Mammary epithelial cell (primary cell): ENCODE measurements at places on chromosomes 2 and 18.

- DNase-seq: no peak
Observed at GRCh38 chr18:69387186-69387585, 13.5 kb upstream of the DOK6 start.

DNA sequence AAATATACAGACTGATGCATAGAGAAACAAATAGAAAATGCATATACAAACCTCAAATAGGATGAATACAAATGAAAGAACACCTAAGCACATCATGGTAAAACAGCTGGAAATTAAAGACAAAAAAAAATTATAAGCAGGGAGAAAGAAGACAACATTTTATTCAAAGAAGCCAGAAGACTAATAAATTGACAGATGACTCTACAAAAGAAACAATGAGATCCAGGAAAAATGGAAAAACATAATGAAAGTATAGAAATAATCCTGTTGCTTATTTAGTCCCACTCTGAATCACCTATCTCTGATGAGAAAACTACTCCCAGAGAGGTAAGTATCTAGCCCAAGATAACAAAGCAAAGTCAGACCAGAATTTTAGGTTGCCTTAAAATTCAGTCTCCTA is 143.4 kb downstream of the RBM43 start:
- no peak for DNase-seq

DNA sequence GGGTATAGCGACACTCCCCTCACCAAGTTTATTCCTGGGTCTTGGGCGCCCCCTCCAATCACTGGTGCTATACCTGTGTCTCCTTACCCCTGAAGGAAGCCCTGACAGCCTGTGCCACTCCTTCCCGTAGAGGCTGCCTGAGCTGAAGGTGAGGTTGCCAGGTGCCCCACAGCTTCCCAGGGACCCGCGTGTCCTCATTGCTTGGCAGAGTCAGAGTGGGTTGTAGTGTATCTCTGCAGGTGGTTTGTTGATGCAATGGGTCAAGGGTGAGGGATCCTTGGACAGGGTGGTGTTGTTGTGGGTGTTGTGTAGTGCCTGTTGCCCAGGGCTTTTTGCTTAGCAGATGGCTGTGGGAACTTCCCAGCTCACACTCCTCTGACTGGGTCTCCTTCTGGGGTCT is 438.7 kb upstream of the FSIP2 start:
- DNase-seq: no peak

DNA sequence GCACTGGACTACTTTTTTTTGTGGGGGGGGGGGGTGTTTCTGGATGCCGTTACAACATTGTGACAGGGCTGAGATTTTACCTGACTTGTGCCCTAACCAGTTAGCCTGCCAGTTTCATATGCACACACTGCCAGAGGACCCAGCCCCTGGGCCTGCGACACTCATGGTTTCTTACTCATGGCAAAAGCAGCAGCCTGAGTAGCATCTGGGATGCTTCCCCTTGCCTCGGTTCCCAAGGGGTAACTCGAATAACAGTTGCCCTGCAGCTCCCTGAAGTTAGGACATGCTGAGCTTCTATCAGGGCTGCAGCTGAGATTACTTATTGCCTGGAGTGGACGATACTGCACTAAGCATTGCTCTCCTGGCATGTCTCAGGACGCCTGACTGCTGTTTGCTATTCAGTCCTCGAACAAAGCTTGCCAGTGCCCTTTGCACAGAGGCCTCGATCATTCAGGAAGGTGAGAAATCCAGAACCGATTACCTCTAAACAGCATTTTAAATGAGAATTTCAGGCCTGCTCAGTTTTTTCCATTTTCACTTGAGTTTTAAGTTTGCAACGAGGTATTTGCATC is 47.9 kb downstream of the TRPM8 start:
- no peak for DNase-seq

DNA sequence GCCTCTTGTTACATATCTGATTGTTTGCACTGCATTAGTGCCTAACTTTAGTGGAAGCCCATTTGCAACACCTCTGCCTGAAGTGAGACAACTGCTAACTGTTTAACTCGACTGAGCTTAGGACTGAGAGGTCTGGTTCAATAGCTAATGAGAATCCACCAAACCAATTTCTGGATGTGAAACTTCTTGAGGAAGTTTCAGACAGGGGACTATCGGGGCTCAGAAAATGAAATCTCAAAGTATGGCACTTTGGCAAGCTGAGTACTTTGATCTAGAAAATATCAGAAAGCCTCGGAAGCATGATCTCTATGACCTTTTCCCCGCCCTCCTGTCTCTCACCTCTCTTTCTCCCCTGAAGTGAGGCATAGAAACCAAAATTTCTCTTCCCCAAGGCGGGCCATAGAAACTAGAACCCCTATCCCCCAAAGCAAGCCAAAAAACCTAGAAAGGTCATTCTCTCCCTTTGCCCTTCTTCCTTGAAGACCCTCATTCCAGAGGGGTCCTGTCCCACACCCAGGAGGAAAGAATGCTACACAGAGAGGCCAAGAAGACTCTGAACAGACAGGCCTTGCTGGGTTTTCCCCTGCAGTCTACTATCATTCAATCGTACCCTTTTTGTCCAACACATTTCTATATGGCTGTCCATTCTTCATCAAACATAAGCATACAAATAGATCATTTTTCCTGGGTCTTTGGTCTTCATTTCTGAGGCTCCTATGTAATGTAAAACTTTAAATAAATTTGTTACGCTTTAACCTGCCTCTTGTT is 69.6 kb upstream of the CREB1 start:
- DNase-seq: no peak

DNA sequence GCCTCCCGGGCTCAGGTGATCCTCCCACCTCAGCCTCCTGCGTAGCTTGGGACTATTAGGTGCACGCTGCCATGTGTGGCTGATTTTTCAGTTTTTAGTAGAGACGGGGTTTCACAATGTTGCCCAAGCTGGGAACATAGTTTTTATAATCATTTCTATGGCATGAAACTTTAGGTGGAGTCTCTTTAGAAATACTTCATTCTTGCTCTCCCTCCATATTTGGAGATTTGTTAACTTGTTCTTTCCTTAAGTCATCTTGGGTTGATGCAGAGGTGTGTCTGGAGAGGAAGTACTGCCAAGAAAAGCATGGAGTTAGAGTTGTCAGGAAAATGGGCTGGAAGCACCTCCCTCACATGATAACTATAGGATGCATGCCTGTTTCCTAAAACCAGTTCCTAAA is 17.4 kb downstream of the ZNF532 start:
- no peak for DNase-seq

- DNase-seq: no peak
Observed at GRCh38 chr2:173358616-173359015, 3.9 kb downstream of the CDCA7 start.

- peak; percentile 81 for DNase-seq
Observed at GRCh38 chr2:67879586-67880290, 183.1 kb downstream of the C1D start.

- no peak for DNase-seq
Observed at GRCh38 chr2:149188291-149188690, 142.1 kb upstream of the LYPD6 start.

DNA sequence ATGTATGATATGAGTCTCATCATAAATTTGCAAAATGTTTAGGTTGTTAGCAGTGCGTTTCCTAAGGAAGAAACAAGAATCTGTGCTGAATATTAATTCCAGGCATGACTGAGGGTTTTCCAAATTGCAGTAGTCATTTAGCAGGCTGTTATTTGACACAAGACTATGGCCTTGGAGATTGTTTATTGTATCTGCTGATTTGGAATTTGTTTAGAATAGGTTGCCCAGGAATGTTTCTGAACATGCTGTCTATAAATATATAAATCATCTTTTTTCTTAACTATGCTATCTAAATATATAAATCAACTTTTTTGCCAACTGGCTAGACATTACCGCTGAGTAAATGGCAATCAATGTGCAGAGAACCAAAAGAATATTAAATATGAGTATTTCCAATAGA is 90.9 kb downstream of the DOK6 start:
- no peak for DNase-seq

DNA sequence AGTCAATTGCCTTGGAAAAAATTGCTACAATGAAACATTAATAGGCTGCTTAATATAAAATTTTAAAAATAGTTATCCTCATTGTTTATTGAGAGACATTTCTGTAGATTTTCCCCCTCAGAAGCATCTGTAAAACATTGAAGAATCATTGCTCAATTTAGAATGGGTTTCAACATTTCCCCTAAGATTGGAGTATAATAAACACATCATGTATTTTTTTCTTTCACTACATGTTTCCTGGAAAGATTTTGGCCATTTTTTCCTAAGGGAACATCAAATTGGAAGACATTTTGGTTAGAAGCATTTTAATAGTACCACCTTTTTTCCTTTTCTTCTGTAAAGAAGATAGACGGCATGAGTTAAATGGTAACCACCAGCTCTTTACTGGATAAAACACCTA is 443.2 kb upstream of the SPHKAP start:
- no peak for DNase-seq

DNA sequence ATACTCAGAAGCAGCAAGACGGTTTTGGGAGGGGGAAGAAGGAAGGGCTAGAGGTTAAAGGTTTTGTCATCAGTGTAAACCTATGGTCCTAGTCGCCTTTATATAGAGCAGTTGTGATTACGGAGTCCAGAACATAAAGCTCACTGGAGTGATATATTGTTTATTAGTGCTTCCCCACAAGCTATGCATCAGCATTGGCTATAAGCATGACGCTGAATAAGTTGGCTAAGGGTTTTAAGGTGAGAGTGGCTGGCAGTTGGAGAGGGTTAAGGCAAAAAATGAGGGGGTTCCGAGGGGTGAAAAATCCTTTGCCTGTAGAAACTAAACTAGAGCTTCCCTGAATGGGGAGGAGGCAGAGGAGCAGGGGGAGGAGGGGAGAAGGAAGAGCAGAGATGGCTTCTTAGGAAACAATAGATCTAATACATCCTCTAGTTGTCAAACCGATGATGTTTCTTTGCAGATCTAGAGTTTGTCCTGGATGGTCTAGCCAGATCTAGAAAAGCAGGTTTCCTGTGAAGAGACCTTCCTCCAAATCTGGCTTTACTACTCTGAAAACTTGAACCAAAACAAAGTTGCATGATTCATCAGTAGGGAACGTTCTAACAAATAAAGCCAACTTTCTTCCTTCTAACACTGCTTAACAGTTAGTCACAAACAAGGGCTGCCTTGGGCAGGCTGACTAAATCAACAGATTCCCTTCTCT is 2.5 kb downstream of the KLF7 start:
- DNase-seq: peak; percentile 94

DNA sequence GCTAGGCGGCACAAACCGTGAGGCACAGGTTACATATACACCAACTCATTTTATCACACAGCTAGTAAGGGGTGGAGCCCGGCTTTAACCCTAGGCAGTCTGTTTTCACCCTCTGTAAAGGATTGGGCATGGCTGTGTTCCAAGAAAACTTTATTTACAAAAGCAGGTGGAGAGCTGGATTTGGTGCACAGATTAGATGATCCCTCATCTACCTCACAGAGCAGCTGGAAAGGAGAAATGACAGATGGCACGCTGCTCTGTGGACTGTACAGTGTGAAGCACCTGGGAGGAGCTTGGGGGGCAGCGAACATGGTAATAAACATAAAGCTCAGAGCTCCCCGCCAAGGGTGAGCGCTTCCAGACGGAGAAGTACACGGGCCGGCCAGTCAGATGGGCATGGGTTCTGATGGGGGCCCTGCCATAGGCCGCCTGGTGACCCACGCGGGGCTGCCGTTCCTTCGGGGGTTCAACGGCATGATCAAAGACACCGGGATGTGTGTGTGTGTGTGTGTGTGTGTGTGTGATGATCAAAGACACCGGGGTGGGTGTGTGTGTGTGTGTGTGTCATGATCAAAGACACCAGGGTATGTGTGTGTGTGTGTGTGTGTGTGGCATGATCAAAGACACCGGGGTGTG is 862 bp upstream of the TMEM177 start:
- DNase-seq: no peak

DNA sequence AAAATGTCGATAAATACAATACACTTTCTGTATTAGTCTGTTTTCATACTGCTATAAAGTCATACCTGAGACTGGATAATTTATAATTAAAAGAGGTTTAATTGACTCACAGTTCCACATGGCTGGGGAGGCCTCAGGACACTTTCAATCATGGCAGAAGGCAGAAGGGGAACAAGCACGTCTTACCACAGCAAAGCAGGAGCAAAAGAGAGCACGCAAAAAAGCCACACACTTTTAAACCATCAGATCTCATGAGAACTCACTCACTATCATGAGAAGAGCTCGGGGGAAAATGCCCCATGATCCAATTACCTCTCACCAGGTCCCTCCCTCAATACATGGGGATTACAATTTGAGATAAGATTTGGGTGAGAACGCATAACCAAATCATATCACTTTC is 256.7 kb downstream of the ANAPC1 start:
- no peak for DNase-seq

DNA sequence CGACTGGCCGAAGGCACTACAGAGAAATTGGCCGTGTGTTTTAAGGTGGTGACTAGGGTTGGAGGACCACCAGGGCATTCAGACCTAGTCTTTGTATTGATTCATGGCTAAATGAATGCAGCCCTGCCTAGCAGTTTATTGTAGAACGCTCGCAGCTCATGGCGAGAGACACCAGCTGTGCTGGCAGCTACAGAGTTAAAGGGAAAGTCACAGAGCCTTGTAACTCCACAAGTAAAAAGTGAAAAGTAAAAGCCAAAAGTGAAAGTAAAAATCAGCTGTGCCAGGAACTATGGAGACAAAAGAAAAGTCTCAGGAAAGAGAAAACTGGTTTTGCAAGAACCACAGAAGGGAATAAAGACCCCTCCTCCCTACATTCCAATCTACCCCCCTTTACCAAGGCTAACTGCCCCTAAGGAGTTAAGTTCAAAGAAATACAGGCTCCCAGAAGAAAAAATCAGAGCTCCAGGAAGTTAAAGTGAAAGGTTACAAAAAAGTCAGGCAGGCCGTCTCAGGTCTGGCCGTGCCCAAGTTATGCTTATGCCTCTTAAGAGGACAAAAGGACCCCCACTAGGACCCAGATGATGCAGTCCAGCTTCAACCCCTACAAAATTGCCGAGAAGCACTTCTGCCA is 46.4 kb upstream of the SELENOI start:
- DNase-seq: peak; percentile 60

DNA sequence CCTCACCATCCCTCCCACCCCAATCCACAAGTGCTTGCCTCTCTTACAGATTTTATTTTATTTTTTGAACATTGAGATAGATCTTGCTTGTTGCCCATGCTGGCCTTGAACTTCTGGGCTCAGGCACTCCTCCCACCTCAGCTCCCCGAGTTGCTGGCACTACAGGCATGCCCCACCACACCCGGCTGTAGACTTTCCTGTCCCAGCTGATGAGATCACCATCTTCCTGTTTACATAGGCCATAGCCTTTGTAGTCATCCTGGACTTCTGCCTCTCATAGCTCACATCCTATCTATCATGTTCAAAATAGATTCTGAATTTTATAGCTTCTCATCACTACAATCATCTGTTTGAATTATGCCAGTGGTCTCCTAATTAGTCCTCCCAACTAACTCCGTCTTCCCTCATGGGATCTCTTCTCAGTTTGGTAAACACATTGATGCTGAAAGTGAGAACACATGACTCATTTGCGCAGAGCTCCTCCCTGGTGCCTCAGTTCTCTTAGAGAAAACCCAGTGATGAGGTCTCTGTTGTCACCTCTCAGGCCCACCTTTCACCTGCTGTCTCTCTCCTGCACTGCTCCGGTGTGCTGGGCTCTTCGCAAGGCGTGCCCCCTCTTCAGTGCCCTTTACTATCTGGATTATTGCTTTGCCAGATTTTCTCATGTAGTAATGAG is 243.0 kb downstream of the ZNF407 start:
- peak; percentile 61 for DNase-seq
